Calu3 (cell line): ENCODE measurements at places on chromosomes 11 and 22. TPM values are rescaled to one million over a fixed set of nuclear protein-coding genes. Genes with fewer than 3 reads are reported as not detected.

DNA sequence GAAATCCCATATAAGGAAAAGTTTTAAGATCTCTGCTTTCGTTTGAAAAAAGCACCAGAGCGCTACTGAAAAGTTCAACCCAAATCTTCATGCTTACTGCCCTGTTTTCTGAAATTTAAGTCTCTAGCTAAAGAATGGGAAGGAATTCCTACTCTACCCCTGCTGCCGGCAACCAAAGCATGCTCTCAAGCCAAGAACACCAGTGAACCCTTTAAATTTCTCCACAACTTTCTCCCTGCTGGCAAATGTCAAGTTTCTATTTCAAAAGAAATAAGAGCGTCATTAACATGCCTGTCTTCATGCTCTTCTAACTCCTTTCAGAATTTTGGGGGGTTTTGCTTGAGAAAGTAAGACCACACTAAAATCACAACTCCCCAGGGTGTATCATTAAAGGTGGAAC lies 6.8 kb upstream of the SMCO4 start:
- no peak for DNase-seq

- DNase-seq, result no peak
Observed at GRCh38 chr22:39169797-39170466, 17.5 kb upstream of the CBX7 start.

DNA sequence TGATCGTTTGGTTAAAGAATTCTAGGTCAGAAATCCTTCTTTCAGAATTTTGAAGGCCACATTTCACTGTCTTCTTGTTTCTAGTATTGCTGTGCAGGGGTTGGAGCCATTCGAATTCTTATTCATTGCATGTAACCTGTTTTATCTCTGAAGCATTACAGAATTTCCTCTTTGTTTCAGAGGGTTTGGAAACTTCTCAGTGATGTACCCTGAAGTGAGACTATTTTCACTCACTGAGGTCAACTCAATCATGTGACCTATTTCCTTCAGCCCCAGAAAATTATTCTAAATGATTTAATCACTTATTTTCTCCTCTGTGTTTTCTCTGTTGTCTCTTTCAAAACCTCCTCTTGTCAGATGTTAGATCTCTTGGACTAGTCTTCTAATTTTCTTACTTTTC lies 147.8 kb downstream of the ENTHD1 start:
- DNase-seq, result no peak

- DNase-seq, result no peak
Observed at GRCh38 chr11:16028419-16028818, 327.9 kb downstream of the SOX6 start.

GRCh38 chr11:118610773-118611432 lies 3.5 kb downstream of the PHLDB1 start:
- peak; percentile 83 for DNase-seq

- DNase-seq, result no peak
Observed at GRCh38 chr11:130549393-130549999, 101.1 kb downstream of the ADAMTS15 start.

GRCh38 chr11:1237851-1238250 lies 15.0 kb downstream of the MUC5B start:
- DNase-seq, result no peak

DNA sequence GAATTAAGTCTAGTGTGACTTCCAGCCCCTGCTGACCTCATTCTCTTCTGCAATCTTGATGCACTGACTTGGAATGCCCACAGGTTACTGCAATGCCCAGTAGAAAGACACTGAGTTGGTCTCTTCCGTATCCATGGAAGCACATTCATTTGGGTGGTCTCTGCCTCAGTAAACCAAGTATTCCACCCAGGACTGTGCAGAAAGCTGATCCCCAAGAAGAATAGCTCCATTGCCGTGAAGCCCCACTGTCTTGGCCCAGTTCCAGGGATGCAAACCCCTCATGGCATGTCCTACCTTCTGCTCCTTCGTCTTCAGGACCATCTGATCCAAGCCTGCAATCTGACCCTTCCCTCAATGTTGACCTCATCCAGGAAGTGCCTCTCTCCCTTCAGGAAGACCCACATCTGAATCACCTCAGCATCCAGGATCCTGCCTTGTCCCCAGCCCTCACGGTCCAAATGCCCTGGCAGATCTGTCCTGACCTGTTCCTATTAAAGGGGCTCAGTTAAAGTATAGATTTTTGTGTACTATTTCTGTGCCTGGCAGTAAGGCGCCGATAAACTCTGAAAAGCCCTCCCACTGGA lies 425.8 kb downstream of the SOX6 start:
- no peak for DNase-seq

DNA sequence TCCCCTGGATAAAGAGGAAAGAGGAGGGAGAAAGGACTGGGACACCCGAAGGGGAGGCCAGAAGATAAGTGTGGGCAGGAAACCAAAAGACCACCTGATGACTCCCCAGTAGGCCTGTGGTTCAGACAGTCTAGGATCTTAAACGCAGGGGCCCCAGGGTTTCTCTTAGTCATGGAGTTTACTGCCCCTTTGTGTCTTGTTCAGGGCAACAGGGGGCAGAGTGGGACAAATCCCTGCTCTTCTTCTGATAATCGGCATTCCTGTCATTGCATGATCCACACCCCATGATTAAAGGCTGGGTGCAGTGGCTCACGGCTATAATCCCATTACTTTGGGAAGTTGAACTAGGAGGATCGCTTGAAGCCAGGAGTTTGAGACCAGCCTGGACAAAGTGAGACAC lies 4.7 kb upstream of the TMPRSS13 start:
- DNase-seq, result no peak

GRCh38 chr22:37230673-37231405 lies 13.2 kb downstream of the RAC2 start:
- DNase-seq, result no peak

DNA sequence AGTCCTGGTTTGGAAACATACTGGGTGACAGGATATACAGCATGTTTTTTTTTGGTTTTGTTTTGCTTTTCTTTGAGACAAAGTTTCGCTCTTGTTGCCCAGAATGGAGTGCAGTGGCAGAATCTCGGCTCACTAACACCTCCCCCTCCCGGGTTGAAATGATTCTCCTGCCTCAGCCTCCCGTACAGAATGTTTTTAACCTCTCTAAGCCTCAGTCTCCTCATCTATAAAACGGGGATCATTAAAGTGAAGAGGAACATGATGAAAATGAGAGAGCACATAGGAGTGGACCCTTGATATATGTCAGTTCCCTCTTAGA lies 28.1 kb upstream of the SCARF2 start:
- no peak for DNase-seq

- DNase-seq, result no peak
Observed at GRCh38 chr22:23791738-23792645, 5.2 kb downstream of the SMARCB1 start.

GRCh38 chr11:45354976-45355705 lies 69.0 kb upstream of the SYT13 start:
- peak; percentile 38 for DNase-seq

GRCh38 chr11:47587723-47588326 lies 1.3 kb downstream of the FAM180B start:
- no peak for DNase-seq

OR4D5 gene
- not detected in 2 replicates for total RNA-seq

OR8D1 gene
- not detected in 2 replicates for total RNA-seq

PLCB3 gene
- total RNA-seq, result 35.9 and 39.5 TPM in 2 replicates

JOSD1 gene
- total RNA-seq, result 58.5 and 70.0 TPM in 2 replicates

JHY gene
- 2.7 and 3.5 TPM in 2 replicates for total RNA-seq

CCND1 gene
- 392 and 433 TPM in 2 replicates for total RNA-seq

TPBGL gene
- total RNA-seq, result not detected in 2 replicates
